ENCODE measurements at places on chromosomes 1 and 21. TPM values are rescaled to one million over a fixed set of nuclear protein-coding genes. Genes with fewer than 3 reads are reported as not detected.

The C1orf87 gene
- 0.65 TPM for total RNA-seq

The CGN gene
- 0.95 TPM for total RNA-seq

The ATXN7L2 gene
- total RNA-seq = 4.3 TPM

The ZBTB21 gene
- 18.0 TPM for total RNA-seq

The DNAJC28 gene
- 2.4 TPM for total RNA-seq
